Ovary (tissue), 10 donors: ENCODE measurements at places on chromosomes 5 and 9. TPM values are rescaled to one million over a fixed set of nuclear protein-coding genes. Genes with fewer than 3 reads are reported as not detected.

DNA sequence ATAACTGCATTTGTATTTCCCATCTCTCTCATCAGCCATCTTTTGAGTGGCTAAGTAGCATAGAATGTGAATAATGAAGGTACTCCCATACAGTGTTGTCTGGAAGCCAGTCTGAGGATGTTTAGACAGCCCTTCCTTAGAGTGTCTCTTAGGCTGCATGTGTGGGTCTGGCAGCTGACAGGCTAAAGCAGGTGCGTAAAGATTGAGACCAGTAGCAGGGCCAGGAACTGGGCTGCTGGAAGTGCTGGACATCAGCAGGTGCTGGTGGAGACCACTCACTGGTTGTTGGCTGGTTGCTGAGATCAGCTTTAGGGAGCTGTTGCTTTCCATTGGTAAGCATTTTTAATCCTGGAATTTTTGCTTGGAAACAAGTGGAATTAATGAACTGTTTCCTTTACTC lies 197.5 kb downstream of the PCSK5 start:
- H3K4me3 ChIP-seq: no peak overlapping the region
- H3K4me1 ChIP-seq: peaks cover 6% of the 10 kb centered on the region
- H3K27me3 ChIP-seq: no peaks in the 10 kb centered on the region
- no peak overlapping the region for H3K27ac ChIP-seq
- no peaks in the 10 kb centered on the region for H3K36me3 ChIP-seq

- no peak for DNase-seq
- no peak overlapping the region for H3K4me3 ChIP-seq
- H3K36me3 ChIP-seq: no peaks in the 10 kb centered on the region
- no peaks in the 10 kb centered on the region for H3K27me3 ChIP-seq
Measured at GRCh38 chr5:144582066-144582465, 411.4 kb downstream of the KCTD16 start.

- no peak overlapping the region for H3K27ac ChIP-seq
- no peaks in the 10 kb centered on the region for H3K36me3 ChIP-seq
- DNase-seq: no peak
- no peak overlapping the region for H3K4me3 ChIP-seq
- H3K27me3 ChIP-seq: no peaks in the 10 kb centered on the region
Measured at GRCh38 chr9:97474372-97474925, 27.0 kb upstream of the TMOD1 start.

PRRX2 gene
- 1.8 TPM for total RNA-seq

PHF24 gene
- 0.71 TPM for total RNA-seq
